ENCODE measurements at places on chromosomes 4 and X.

DNA sequence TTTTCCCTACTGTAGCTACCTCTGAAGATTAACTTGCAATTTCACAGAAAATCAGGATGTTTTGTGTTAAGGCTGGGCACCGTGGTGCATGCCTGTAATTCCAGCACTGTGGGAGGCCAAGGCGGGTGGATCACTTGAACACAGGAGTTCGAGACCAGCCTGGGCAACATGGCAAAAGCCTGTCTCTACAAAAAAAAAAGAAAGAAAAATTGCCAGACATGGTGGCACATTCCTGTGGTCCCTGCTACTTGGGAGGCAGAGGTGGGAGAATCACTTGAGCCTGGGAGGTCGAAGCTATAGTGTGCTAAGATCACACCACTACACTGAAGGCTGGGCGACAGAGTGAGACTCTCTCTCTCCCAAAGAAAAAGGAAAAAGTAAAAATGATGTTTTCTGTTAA, 27.4 kb downstream of the APELA start:
- DNase-seq, result no peak

DNA sequence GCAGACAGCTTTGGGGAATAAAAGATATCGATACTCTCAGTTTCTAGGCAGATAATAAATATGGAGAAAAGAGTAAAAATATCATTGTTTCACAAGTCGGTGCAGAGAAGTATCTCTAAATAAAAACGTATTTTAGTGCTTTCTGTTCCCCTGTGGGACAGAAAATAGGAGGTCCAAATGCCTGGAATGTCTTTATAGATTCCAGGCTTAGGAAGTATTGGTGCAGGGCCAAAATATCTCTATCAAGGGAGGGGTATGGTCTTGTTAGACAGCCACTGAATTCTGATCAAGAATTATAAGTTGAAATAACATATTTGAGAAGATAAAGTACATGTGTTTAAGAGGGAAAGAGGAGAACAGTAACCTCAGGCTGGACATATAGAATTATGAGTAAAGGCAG, 596.4 kb downstream of the PCDH18 start:
- DNase-seq, result no peak

- DNase-seq, result peak; percentile 77
Measured at GRCh38 chrX:22748093-22748999, 251.4 kb upstream of the DDX53 start.

- no peak for DNase-seq
Measured at GRCh38 chrX:30589146-30589888, 11.8 kb upstream of the TASL start.

GRCh38 chr4:83358410-83358809, 23.8 kb upstream of the HPSE start:
- DNase-seq, result no peak

DNA sequence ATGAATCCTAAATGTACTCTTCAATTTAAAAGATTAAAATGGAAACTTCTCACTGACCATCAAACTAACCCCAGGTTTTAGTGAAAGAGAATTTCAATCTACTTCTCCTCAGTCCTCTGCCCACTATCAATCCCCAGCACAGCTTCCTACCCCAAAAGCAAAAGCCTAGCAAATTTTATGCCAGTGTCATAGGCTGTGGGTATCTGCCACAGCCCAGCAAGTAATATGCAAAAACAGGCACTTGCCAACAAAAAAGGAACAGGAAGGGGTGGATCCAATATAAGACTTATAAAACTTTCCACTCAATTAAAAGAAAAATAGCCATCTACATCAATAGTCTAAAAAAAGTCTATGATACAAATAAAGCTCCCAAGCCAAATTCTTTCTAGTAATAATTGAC, 22.3 kb downstream of the CAMK2D start:
- DNase-seq, result no peak

Data from NCI-H82 (cell line).